Chondrocyte (in vitro differentiated cells): ENCODE measurements at places on chromosomes 2 and 18. TPM values are rescaled to one million over a fixed set of nuclear protein-coding genes. Genes with fewer than 3 reads are reported as not detected.

- no peaks in the 10 kb centered on the region for H3K36me3 ChIP-seq
- no peak within 1 kb of the TSS for H3K4me3 ChIP-seq
- no peak for DNase-seq
- H3K4me1 ChIP-seq = peaks cover 20% of the 10 kb centered on the region
- peaks cover 5% of the 10 kb centered on the region for H3K27me3 ChIP-seq
- H3K27ac ChIP-seq = peak within 1 kb of the TSS; percentile 49
These were observed at the start of gene VAMP8 for GRCh38 chr2:85577386-85578242. VAMP8 (plus strand) TSS chr2:85577586; CDS start chr2:85577647, 61 bp downstream.

GRCh38 chr2:223117533-223117932, 65.5 kb downstream of the KCNE4 start:
- no peaks in the 10 kb centered on the region for H3K36me3 ChIP-seq
- peaks cover 27% of the 10 kb centered on the region for H3K4me1 ChIP-seq
- no peak overlapping the region for H3K27ac ChIP-seq
- DNase-seq = no peak
- no peak overlapping the region for H3K4me3 ChIP-seq
- H3K27me3 ChIP-seq = no peaks in the 10 kb centered on the region

DNA sequence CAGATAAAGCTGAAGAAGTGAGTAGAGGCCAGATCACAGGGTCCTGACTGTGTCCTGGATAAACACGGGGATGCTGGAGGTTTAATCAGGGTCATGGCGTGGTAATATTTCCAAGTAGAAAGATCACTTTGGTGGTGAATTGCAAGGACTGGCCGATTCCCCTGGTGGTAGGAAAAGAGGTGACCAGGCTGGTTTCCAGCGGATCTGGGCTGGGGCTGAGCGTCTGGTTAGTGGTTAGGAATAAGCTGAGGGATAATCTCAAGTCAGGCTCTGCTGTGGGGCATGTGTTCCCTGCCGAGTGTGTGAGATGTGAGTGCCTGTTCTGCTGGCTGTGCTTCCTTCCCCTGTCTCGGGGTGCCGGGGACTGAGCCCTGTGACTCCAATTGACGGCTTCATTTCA, 484.0 kb downstream of the TSN start:
- H3K27ac ChIP-seq = no peak overlapping the region
- H3K4me1 ChIP-seq = peaks cover 25% of the 10 kb centered on the region
- peaks cover 5% of the 10 kb centered on the region for H3K27me3 ChIP-seq
- no peak for DNase-seq

Gene OXER1
- total RNA-seq = 0.31 to 1.8 TPM (median 1.7 TPM) in 3 replicates
